NCI-H1417 treated with DMSO at 0.1 percent for 48 hours (cell line): ENCODE measurements at places on chromosomes 5 and 9.

DNA sequence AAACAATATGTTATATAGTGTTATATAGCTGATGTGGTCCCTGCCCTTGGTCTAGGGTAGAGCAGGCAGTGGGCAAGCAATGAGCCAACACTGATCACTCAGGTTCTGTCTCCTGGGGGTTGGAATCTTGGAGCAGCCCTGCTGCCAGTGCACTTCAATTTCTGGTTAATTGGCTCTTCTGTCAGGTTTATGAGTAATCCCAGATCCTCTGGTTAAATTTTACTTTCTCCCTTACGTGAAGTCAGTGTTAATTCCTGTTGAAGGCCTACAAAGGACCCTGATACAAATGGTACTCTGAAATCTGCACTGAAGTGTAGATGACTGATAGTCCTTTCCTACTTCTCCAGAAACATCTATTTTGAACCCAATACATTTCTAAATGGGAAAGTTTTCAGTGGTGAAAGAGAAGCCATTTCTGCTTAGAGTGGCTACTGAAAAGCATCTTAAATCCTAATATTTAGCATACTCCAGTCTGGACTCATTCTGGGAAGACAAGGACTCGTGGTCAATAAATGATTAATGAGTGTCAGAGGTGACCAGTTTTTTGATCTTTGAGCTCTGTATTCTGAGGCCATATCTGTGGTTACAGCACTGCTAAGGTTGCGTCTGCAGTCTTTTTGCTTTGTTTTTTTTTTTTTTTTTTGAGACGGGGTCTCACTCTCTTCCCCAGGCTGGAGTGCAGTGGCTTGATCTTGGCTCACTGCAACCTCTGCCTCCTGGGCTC, 442.4 kb downstream of the KIF4B start:
- DNase-seq: no peak

GRCh38 chr5:89900346-89900745, 509.2 kb downstream of the CETN3 start:
- DNase-seq: no peak

GRCh38 chr5:166499447-166500240, 1791.8 kb upstream of the WWC1 start:
- no peak for DNase-seq

DNA sequence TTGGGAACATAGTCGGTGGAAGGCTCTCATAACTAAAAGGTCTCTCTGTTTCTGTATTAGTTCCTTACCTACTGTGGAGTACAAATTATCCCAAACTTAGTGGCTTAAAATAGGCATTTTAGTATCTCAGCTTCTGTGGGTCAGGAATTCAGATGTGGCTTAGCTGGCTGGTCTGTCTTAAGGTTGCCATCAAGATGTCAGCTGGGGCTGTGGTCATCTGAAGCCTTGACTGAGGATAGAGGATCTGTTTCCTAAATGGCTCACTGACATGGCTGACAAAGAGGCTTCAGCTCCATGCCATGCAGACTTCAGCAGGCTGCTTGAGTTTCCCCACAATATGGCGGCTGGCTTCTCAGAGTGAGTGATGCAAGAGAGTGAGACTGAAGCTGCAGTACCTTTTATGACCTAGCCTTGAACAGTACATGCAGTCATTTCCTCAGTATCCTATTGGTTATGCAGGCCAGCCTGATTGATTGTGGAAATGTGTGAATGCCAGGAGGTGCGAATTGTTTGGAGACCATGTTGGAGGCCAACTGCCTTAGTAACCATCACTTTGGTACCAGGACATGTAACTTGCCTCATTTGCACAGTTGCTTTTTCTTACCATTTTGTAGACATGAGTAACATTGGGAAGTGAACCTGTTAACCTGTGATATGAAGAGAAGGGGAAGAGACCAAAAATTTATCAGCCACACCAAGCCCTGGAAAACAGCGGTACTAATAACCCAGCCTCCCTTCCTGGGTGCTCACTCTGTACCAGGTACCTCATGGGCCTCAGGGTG, 152.8 kb upstream of the IER5L start:
- DNase-seq: no peak

- DNase-seq: no peak
Measured at GRCh38 chr9:95879591-95879990, 4.1 kb downstream of the ERCC6L2 start.

- no peak for DNase-seq
Measured at GRCh38 chr5:155260798-155261197, 247.2 kb downstream of the KIF4B start.

GRCh38 chr5:60703944-60704343, 4.0 kb upstream of the DEPDC1B start:
- no peak for DNase-seq

DNA sequence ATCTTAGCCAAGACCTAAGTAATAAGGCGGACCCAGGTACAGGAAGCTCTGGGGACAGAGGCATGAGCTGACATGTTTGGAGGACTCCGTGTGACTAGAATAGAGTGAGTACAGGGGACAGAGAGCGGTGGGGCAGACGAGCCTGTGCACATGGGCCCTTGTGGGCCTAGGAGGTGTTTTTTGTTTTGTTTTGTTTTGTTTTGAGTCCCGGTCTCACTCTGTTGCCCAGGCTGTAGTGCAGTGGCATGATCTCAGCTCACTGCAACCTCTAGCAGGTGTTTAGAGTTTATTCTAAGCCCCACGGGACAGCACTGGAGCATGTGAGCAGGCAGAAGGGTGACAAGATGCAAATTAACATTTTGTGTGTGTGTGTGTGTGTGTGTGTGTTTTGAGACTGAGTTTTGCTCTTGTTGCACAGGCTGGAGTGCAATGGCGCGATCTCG, 3.1 kb upstream of the EEIG1 start:
- DNase-seq: no peak

DNA sequence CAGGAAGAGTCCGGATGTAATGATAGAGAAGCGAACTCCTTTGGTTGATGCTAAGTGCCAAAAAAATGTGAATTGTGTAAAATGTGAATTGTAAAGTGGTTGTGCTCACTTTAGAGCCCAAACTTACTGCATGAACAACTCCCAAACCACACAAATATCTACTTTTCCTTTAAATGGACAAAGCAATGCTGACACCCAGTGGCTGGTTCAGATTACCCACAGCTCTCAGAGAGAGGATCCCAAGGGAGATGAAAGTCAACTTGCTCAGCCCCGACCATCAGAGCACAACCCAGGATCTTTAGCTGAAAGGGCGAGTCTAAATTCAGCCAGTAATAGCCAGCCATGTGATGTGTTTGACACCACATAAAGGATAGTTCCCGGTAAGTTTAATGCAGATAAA, 133.7 kb downstream of the NMUR2 start:
- DNase-seq: no peak

- no peak for DNase-seq
Measured at GRCh38 chr9:121649476-121650216, 1.8 kb upstream of the DAB2IP start.

DNA sequence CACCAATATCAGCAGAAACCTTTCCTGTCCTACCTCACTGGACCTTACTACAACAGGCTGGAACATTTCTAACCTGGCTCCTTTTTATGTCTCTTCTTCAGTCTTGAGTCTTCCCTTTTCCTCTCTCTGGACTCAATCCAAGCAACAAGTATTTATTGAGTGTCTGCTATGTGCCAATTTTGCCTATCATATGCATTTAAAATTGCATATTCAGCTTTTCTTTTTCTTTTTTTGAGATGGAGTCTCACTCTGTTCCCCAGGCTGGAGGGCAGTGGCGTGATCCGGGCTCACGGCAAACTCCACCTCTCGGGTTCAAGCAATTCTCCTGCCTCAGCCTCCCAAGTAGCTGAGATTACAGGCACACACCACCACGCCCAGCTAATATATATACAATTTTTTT, 65.8 kb downstream of the MEIKIN start:
- no peak for DNase-seq

- DNase-seq: no peak
Measured at GRCh38 chr9:9754186-9754585, 858.6 kb downstream of the PTPRD start.

- no peak for DNase-seq
Measured at GRCh38 chr5:2001300-2001699, 118.6 kb upstream of the IRX4 start.
